ENCODE measurements at places on chromosomes 5 and 9. TPM values are rescaled to one million over a fixed set of nuclear protein-coding genes. Genes with fewer than 3 reads are reported as not detected.

Gene C9
- total RNA-seq = not detected

DNA sequence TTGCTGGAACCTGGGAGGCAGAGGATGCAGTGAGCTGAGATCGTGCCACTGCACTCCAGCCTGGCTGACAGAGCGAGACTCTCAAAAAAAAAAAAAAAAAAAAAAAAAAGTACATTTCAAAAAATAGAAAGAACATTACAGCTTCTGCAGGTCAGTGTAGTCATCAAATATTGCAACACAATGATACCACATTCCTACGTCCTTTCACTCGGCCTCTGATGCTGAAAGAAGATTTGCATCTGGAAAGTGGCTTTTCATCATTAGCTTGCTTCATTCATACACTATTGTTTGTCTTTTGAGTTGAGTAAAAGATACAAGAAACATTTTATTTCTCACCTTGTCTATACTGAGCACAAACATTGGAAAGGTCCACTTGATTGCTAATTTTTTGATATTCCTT is 59.6 kb upstream of the CPLANE1 start:
- no peak for DNase-seq

DNA sequence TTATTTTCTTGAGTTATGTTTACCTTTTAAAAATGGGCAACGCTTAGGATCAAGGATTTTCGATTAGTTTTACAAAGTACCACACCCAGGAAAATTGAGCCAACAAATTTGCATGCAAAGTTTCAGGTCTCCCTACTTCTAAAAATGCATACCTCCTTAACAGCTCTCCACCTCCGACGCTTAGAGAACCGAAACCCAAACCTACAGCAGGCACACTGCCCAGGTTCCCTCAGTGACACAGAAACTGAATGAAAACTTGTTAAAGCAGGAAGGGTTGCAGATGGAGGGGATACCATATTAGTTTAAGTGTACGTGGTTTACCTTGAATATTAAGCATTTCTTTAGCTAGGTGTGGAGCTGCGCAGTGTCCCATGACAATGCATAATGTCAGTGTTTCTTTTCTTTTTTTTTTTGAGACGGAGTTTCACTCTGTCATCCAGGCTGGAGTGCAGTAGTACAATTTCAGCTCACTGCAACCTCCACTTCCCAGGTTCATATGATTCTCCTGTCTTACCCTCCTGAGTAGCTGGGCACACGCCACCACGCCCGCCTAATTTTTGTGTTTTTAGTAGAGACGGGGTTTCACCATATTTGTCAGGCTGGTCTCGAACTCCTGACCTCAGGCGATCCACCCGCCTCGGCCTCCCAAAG is 1.6 kb upstream of the SUB1 start:
- no peak for DNase-seq

- DNase-seq = no peak
These were observed 133.4 kb downstream of the OLFM1 start for GRCh38 chr9:135220601-135221575.

Measured in tongue (tissue), 3 donors.